M059J (cell line): ENCODE measurements at places on chromosomes 12 and 14.
A peak's percentile ranks its signal among the peaks of the same experiment; 100 is the strongest.

GRCh38 chr12:62519043-62519442, 52.4 kb downstream of the MON2 start:
- no peak for DNase-seq

GRCh38 chr14:88323086-88323522, at the start of gene KCNK10:
Gene KCNK10, minus strand, starts transcription at chr14:88323269. Its CDS starts 471 bp downstream, at chr14:88322798.
- no peak for DNase-seq

- DNase-seq = no peak
These were observed 4.4 kb upstream of the TMTC2 start for GRCh38 chr12:82682326-82682725.

GRCh38 chr12:55694188-55694515, 13.6 kb downstream of the ITGA7 start:
- DNase-seq = no peak

DNA sequence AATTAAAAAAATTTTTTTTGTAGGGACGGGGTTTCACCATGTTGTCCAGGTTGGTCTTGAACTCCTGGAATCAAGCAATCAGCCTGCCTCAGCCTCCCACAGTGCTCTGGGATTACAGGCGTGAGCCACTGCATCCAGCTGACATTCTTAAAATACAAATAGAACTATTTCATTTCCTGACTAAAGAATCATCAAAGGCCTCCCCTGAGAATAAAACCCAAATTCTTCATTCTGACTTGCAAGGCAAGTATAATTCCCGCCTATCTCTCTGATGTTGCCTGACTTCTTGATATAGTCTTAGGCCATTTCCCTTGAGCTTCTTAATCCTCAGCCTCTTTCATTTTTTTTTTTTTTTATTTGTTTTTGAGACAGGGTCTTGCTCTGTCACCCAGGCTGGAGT, 4.4 kb upstream of the BICD1 start:
- DNase-seq = no peak

GRCh38 chr12:60144395-60144794, 548.6 kb downstream of the SLC16A7 start:
- no peak for DNase-seq

- DNase-seq = peak; percentile 58
These were observed 187.2 kb upstream of the NEDD1 start for GRCh38 chr12:96719660-96720362.

DNA sequence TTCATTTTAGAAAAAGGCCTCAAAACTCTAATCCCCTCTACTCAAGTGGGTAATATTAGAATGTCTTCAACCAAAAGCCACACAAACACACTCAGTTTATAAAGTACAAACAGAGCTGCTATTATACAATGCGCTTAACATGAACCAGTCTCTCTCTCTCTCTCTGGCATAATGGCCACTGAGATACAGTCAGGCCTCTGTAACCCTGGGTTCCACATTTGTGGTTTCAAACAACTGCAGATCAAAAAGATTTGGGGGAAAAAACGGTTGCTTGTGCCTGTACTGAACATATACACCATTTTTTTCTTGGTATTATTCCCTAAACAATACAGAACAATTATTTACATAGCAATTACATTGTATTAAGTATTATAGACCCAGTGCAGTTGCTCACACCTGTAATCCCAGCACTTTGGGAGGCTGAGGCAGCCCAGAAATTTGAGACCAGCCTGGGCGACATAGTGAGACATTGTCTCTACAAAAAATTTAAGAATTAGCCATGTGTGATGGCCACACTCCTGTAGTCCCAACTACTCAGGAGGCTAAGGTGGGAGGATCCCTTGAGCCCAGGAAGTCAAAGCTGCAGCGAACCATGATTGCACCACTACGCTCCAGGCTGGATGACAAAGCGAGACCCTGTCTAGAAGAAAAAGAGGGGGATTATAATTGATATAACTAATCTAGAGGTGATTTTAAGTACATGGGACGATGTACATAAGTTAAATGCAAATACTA, 5.6 kb downstream of the SLC11A2 start:
- no peak for DNase-seq

GRCh38 chr14:77316195-77316505, 4.5 kb downstream of the POMT2 start:
- no peak for DNase-seq

DNA sequence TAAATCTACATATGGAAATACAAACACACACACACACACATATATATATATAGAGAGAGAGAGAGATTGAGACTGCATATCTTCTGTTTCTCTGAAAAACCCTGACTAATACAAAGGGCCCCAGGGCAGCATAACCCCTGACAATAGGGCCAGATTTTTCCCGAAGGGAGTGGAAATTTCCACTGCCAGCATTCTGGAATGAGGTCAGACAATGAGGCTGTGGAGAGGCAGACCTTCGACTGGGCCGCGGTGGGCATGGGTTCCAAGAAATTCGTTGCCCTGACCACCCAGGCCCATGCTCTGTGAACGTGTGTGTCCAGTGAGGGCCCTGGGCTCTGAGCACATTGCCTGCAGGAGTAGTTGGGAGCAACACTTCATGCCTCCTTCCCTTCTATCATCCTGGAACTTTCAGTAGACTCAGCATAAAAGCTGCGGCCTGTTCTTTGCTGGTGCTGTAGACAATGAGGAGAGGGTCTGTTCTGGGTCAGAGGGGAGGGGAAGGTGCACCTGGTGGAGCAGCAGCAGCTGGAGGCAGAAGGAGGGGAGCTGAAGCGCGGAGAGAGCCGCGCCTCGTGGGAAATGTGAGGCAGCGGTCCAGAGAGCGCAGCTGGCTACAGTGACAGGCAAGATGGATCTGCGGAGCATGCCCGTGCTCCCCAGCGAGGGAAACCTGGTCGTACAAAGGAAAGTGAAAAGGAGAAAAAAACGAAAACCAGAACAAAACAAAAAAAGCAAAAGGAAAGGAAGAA, 25.6 kb upstream of the CCDC60 start:
- DNase-seq = peak; percentile 7

- DNase-seq = no peak
These were observed 16.6 kb downstream of the CIPC start for GRCh38 chr14:77114609-77115008.

- no peak for DNase-seq
These were observed 3.6 kb upstream of the RAD51AP1 start for GRCh38 chr12:4535092-4535491.

- DNase-seq = no peak
These were observed 288.6 kb downstream of the DPF3 start for GRCh38 chr14:72605096-72605920.

GRCh38 chr14:31895646-31896045, 181.5 kb upstream of the ARHGAP5 start:
- no peak for DNase-seq

GRCh38 chr14:64542836-64543201, 2.3 kb downstream of the HSPA2 start:
- no peak for DNase-seq

GRCh38 chr14:50985859-50986331, 41.6 kb upstream of the PYGL start:
- no peak for DNase-seq

DNA sequence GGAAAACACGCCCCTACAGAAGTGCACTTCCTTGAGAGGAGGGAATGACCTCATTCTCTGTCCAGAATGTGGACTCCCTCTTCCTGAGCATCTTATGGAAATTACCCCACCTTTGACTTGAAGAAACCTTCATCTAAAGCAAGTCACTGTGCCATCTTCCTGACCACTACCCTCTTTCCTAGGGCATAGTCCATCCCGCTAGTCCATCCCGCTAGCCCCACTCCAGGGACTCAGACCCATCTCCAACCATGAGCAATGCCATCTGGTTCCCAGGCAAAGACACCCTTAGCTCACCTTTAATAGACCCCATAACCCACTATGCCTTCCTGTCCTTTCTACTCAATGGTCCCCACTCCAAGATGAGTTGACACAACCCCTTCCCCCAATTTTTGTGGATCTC, 5.0 kb upstream of the INHBE start:
- no peak for DNase-seq

- DNase-seq = no peak
These were observed 167.3 kb upstream of the TMCC3 start for GRCh38 chr12:94817695-94818075.

- no peak for DNase-seq
These were observed 326.7 kb downstream of the ADGRD1 start for GRCh38 chr12:131280426-131280825.
